ENCODE measurements at places on chromosomes 6 and 20.

- no peak for DNase-seq
Observed at GRCh38 chr20:63106108-63106764, 99.5 kb upstream of the BHLHE23 start.

DNA sequence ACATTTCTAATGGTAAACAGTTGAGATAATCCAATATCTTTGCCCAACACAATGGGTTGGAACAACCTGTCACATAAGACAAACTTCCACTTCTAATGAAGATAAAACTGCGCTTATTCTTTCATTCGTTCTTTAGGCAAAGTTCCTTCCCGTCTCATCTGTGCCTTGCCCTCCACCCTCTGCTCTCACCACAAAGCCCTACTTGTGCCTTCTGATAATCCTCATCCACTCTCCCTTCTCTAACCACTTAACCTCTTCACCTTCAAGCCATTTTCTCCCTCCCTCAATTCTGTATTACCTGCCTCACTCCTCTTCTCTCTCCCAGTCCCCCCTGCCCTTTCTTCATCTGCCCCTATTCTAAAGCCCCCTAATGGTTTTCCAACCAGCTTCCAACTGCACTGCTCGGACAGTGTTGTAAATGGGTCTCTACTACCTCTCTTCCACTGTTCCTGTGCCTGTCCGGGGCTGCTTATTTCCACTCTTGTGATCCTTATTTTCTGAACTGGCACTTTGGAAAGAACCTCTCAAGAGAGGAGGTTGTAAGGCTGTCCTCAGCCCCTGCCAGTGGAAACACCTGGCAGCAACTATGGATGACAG, 62.9 kb upstream of the MYB start:
- no peak for DNase-seq

GRCh38 chr6:169918954-169919549, 167.6 kb downstream of the ERMARD start:
- DNase-seq = no peak

- DNase-seq = no peak
Observed at GRCh38 chr20:19701429-19701828, 56.6 kb upstream of the RIN2 start.

DNA sequence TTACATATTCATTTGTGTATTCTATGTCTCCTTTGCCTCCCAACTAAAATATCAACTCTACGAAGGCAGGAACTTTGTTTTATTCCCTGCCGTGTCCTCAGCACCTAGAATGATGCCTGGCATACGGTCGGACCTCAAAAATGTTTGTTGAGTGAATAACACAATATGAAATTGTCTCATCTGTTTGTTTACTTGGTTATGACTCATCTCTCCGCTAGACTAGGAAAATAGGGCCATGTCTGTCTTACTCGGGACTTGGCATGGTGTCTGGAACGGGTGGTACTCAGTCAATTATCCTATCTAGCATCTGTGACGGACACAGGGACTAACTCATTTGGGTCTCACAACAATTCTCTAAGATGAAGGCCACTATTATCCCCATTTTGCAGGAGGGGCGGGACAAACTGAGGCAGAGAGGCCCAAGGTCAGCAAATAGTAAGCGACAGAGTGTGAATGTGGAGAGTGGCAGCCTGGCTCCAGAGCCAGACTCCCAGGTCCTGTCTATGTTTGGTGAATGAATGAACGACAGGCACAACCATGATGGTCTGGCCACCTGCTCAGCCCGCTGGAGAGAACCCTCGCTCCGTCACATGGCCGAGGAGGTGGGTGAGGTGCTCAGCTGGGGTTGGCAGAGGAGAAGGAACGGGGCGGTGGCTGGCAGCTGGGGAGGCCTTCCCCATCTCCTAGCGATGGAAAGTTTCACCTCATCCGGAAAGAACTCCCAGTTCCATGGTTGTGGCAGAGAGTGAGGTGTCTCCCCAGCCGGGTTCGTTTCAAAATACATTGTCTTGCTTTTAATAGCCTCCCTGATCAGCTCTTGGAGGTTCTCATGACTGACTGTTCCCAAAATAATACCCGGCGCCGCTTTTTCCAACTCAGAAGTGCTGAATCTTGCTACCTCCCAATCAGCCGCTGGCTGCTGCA, 27.6 kb upstream of the NFATC2 start:
- no peak for DNase-seq

GRCh38 chr6:170085475-170086401, 205.1 kb downstream of the DLL1 start:
- DNase-seq = no peak

DNA sequence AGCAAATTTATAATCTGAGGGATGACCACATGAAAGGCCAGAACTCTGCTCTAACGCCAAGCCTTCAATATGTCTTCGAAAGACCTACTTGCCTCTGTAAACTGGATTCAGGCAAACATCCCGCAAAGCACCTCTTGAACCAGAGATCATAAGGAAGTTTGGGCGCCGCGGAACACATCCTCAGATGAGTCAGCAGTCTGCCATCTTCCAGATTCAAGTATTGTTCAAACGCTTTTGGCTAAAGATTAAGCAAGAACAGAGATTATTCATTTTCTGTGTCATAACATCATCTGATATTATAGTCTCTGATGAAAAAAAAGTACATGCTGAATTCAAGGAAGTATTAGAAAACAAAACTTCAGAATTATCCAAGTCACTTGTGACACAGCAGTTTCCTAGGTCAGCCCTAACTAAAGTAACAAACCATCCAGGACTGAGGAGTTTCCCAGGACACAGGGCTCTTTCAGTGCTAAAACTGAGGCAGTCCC, 20.8 kb downstream of the TBC1D7 start:
- peak; percentile 11 for DNase-seq

DNA sequence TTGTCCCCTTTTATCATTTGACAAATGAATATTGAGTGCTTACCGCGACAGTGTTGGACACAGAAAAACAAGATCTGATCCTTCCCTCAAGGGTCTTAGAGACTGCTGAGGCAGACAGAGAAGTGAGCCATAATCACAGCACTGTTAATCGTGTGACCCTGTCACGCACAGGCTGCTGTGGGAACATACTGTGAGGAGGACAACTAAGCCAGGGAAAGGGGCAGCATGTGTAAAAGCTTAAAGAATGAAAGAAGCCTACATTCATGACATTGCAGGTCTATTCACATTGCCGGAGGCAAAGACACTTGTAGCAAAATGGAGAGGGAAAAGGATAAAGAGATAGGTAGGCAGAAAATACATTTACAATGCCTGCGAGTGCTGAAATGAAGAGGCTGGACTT, 32.7 kb downstream of the TRDN start:
- no peak for DNase-seq

DNA sequence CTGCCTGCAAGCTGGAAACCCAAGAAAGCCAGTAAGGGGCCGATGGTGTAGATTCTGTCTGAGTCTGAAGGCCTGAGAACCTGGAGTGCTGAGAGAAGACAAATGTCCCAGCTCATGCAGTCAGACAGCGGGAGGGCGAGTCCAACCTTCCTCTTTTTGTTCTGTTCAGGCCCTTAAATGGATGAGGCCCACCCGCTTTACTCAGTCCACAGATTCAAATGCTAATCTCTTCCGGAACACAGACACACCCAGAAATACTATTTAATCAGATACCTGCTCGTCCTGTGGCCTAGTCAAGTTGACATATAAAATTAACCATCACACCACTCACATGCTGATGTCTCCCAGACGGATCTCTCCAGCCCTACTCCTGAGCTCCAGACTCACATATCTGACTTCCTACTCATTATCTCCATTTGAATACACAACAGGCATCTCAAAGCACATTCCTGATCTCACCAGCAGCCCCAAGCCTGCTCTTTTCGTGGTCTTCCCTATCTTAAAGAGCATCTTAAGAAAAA, 26.7 kb upstream of the SRC start:
- peak; percentile 65 for DNase-seq

- DNase-seq = no peak
Observed at GRCh38 chr6:15410752-15411151, 164.9 kb downstream of the JARID2 start.

- peak; percentile 75 for DNase-seq
Observed at GRCh38 chr20:17137692-17138091, 89.1 kb upstream of the PCSK2 start.

DNA sequence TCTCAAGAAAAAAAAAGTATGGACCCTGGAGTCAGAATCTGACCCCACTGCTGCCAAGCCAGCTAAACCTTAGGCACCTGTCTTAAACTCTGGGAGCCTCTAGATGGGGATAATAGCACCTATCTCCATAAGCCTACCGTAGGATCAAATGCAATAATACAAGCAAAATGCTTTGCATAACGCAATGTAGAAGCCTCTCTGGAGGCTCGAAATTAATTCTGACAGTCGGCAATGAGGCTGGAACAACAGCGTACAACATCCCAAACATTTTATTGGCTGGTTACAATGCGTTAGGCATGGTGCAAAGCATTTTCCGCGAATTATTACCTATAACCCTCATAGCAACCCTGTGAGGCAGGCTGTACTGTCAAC, 521 bp downstream of the CDK5RAP1 start:
- DNase-seq = no peak

DNA sequence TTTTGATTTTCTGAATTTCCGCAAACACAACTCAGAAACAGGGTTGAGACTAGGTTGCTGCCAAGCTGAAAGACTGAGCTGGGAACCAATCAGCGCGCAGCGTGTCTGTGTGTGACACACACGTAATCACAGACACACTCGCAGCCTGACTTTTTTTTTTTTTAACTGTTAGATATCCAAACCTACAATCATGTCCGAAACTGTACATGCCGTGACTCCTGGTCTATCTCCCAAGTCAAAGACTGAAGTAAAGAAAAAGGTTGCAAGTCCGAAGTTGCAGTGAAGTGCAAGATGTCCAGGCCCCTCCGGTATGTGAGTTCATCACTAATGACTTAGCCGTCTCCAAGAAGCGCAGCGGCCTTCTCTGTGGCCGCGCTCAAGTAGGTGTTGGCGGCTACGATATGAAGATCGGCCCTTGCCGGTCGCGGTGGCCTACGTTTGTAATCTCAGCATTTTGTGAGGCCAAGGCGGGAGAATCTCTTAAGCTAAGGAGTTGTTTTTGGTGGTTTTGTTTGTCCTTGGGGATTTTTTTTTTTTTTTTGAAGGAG, 108.2 kb downstream of the HFE start:
- DNase-seq = peak; percentile 94

GRCh38 chr6:108497883-108498282, 62.8 kb upstream of the FOXO3 start:
- peak; percentile 31 for DNase-seq

DNA sequence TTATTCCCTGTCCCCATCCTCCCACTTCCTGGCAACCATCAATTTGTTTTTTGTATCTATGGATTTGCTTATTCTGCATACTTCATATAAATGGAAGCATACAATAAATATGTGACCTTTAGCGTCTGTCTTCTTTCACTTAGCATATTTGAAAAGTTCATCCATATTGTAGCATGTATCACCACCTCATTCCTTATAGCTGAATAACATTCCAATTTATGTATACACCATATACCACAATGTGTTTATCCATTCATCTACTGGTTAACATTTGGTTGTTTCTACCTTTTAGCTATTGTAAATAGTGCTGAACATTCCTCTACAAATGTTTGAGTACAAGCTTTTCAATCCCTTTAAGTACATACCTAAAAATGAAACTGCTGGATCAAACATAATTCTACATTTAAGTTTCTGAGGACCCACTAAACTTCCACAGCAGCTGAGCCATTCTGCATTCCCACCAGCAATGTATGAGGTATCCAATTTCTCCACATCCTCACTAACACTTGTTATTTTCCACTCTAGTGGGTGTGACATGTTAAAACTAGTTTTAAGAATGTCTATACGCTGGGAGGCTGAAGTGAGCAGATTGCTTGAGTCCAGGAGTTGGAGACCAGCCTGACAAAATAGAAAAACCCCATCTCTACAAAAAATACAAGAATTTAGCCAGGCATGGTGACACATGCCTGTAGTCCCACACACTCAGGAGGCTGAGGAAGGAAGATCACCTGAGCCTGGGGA, 32.9 kb downstream of the NUDT3 start:
- DNase-seq = peak; percentile 64

GRCh38 chr6:151128763-151129370, 110.9 kb upstream of the AKAP12 start:
- DNase-seq = no peak

- no peak for DNase-seq
Observed at GRCh38 chr6:75267461-75267860, 17.1 kb downstream of the TMEM30A start.

GRCh38 chr6:42661540-42662153, 60.8 kb downstream of the PRPH2 start:
- peak; percentile 72 for DNase-seq

DNA sequence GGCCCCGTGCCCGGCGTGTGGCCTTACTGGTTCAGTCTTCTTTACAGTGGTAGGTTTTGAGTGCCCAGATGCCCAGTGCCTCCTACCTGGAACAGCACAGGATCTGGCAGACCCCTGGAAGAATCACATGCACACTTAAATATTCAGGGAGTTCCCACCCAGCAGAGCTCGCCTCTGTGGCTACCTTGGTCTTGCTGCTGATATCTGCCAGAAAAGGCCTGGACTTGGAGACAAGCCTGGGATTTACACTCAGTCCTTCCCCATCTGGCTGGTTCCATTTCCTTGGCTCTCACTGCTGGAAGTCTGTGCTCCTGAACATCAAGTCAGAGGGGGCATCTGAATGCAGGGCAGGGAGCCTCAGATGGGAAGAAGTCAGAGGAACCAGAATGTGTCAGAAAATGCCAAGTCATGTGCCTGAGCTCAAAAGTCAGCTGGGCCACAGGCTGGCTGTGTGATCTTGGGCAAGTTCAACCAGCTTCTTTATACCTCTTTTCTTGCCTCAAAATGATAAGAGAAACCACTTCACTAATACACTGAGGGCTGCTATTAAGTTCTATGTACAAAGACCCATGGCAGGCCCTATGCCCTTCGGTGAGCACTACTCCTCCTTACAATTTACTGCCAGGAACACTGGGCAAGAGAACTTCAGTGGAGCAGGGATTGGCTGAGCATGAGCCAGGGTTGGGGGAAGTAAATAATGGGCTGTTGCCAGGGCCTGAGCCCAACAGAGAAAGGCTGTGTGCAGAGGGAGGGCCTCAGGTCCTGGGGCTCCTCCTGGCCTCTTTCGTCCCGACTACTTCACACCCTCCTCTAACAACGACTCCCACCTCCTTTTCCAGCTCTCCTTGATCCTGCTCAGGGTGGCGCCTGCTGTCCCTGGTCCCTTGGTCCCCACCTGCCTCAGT, 158.1 kb upstream of the PROKR2 start:
- DNase-seq = no peak

GRCh38 chr20:47583551-47583950, 81.9 kb downstream of the NCOA3 start:
- DNase-seq = no peak

GRCh38 chr6:713351-713750, 20.4 kb upstream of the EXOC2 start:
- DNase-seq = no peak
